Cardiac muscle cell (in vitro differentiated cells and primary cell): ENCODE measurements at places on chromosomes 6 and 20. TPM values are rescaled to one million over a fixed set of nuclear protein-coding genes. Genes with fewer than 3 reads are reported as not detected.
A peak's percentile ranks its signal among the peaks of the same experiment; 100 is the strongest.

- no peak for DNase-seq
Observed at GRCh38 chr6:25002326-25003091, 66.7 kb upstream of the RIPOR2 start.

- DNase-seq = no peak
Observed at GRCh38 chr6:127630800-127631199, 53.8 kb downstream of the C6orf58 start.

DNA sequence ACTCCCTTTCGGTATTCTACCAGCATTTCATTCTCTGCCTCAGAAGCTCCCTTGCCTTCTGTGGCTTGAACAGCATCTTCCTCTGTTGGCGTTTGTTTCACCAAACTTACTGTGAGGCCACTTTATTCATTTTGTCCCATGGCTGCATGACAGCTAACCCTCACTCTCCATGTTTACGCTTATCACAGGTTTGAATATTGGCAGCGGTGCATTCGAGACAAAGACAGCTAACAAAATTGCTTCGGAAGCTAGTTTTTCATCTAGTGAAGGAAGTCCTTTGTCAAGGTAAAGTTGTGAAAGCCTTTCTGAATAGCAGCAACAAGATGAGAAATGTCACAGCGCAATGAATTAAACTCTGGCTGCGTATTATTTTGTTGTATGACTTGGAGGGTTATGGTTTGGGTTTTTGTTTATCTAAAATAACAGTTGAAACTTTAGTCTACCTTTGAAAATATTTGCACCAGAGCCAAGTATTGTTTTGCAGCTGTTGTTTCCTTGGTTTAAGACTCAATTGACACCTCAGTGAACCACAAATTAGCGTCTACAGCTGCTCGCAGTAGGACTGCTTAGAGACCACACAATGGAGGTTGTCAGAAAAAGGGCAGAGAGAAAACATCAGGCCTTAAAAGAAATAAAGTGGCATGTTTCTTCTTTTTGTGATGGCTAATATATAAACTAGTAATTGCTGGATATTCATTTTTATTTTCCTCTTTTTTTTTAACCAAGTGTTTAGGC is 70.4 kb upstream of the XRN2 start:
- DNase-seq = no peak

- DNase-seq = no peak
Observed at GRCh38 chr6:7228662-7229375, 84.2 kb downstream of the SSR1 start.

- DNase-seq = no peak
Observed at GRCh38 chr20:17797161-17797560, 97.4 kb downstream of the BANF2 start.

DNA sequence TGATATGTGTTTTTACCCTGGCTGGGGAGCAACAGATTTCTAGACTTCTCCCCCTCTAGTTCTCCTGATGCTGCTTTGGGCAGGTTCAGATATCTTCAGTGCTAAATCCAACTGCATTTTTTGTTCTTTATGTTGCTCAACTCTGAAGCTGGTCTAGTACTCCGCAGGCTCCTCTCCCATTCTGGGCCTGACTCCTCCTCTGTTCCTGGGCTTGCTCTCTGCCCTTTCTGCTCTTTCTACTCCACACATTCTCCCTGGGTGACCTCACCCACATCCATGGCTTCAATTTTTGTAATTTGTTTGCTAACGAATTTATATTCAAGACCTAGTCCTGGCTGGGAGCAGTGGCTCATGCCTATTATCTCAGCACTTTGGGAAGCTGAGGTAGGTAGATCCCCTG is 6.4 kb downstream of the FYN start:
- no peak for DNase-seq

- DNase-seq = no peak
Observed at GRCh38 chr20:39190666-39191570, 228.8 kb downstream of the DHX35 start.

DNA sequence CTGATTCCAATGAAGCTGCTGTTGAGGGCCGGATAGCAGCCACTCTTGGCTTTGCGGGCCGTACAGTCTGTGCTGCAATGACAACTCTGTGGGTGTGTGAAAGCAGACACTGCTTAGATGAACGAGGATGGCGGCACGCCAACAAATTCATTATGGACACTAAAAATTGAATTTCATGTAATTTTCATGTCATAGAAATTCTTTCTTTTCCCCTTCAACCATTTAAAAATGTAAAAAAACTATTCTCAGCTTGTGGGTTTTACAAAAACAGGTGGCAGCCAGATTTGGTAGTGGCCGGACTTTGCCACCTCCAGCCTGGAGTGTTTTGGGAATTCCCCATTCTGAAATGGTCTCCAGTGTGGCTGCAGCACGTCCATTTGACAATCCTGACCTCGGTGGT is 26.0 kb downstream of the MAS1 start:
- no peak for DNase-seq

DNA sequence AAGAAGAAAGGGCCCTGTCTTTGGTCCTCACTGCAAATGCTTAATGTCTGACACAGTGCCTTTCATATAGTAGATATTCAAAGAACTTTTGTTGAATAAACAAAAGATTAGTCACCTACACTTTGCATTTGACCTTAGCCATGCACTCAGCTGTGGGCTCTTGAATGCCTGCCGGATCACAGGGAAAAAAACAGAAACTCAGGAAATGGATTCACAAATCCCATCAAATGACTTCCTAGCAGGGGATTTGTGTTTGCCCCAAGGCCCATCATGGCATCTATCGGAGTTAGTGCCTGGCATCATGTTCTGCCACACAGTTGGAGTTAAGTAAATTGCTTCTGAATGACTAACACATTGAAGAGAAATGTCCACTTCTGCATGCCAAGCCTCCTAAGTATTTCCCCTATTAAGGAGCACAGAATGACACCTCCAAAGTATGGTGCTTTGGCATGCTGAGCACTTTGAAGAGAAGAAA is 72.3 kb upstream of the DST start:
- DNase-seq = no peak

DNA sequence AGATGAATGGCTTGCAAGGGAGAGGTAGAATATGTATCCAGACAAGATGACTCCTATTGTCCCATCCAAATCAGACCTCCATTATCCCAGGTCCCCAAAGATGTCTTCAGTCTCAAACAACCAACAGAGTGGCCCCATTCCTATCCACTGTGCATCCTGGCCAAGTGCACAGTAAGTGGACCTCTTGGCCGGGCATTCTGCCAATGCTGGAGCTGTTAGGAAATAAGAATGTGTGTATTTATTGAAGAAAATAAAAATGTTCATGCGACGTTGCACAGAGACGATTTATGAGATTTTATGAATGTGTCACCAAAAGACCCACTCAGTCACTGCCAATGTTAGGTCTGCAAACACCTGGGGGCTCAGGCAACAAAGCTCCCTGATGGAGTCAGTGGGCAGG is 196.0 kb downstream of the MAFB start:
- DNase-seq = peak; percentile 85

- no peak for DNase-seq
Observed at GRCh38 chr6:42471142-42471541, 19.4 kb upstream of the TRERF1 start.

DNA sequence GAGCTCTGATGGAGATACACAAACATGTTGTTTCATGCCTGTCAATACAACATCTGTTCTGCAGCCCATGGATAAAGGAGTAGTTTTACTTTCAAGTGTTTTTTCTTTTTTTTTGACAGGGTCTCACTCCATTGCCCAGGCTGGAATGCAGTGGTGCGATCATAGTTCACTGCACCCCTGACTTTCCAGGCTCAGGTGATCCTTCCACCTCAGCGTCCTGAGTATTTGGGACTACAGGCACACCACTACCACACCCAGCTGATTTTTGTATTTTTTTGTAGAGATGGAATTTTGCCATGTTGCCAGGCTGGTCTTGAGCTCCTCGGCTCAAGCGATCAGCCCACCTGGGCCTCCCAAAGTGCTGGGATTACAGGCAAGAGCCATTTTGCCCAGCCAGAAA is 97.0 kb downstream of the SMAP1 start:
- DNase-seq = no peak

DNA sequence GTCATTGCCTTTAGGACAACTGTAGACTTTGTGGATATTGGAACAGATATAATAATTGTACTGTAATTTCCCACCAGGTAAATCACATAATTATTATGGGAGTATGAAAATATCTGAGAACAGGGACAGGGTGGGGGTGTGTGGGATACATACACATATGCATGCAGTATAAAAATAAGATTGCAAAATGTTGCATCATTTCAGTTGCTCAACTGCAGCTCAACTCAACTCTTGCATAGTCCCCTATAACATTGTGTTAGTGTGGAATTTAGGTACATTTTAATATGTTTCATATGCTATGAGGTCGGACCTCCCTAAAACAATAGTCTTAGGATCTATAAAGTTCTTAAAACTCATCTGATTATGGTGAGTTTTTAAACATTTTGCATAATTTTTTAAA is 275.0 kb upstream of the FLRT3 start:
- DNase-seq = no peak

DNA sequence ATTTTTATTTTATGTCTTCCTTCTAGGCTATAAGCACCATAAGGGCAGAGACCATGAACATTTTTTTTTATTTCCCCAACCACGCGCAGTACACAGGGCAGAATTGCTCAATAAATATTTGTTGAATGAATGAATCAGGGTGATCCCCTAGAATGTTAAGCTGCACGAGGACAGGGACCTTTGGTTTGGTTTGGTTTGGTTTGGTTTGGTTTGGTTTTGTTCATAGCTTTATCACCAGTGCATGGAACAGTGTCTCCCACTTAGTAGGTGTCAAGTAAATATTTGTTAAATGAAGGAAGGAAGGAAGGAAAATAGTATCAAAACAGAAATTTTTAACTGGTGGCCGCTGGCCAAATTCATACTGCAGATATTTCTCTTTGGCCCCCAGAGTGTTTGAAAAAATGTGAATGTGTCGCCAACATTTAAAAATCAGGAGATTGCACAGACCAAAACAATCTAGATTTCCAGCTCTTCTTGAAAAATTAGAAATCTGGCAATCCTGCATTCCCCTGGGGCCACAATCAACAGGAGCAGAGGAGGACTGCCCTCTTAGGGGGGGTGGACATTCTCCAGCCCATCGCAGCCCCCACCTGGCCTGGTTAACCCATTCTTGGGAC is 205.3 kb downstream of the EYA2 start:
- DNase-seq = peak; percentile 81

GRCh38 chr6:80988286-80988685 is 764.2 kb downstream of the TENT5A start:
- DNase-seq = no peak

The HS3ST5 gene
- 2.2 and 2.4 TPM in 2 replicates for total RNA-seq

The COL19A1 gene
- 0.11 and 0.27 TPM in 2 replicates for total RNA-seq

The ZNF311 gene
- total RNA-seq = 1.3 and 1.8 TPM in 2 replicates

The TRERF1 gene
- total RNA-seq = 5.7 and 8.7 TPM in 2 replicates

The FAM217A gene
- not detected in 2 replicates for total RNA-seq

The SLC35D3 gene
- 0.74 and 2.4 TPM in 2 replicates for total RNA-seq
